ENCODE measurements at places on chromosomes 7 and 10.

GRCh38 chr7:7675686-7676085 lies 35.1 kb downstream of the UMAD1 start:
- DNase-seq: no peak

DNA sequence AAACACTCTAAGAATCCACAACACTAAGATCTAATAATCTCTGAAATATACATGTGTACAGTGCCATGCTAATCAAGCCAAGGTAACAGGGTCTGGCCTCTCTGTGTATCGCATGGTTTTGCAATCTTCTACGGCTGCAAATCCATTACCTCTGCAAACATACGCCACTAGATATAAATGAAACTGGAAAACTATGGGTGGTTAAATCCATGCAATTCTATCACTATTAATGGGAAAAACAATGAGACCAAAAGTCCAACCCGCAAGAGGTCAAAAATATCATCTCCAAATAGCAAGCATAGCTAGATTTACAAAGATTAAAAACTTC lies 23.0 kb downstream of the SGCE start:
- no peak for DNase-seq

GRCh38 chr10:97163781-97164501 lies 21.8 kb downstream of the SLIT1 start:
- no peak for DNase-seq

- no peak for DNase-seq
These were observed 133.8 kb downstream of the NEURL1 start for GRCh38 chr10:103627111-103627892.

DNA sequence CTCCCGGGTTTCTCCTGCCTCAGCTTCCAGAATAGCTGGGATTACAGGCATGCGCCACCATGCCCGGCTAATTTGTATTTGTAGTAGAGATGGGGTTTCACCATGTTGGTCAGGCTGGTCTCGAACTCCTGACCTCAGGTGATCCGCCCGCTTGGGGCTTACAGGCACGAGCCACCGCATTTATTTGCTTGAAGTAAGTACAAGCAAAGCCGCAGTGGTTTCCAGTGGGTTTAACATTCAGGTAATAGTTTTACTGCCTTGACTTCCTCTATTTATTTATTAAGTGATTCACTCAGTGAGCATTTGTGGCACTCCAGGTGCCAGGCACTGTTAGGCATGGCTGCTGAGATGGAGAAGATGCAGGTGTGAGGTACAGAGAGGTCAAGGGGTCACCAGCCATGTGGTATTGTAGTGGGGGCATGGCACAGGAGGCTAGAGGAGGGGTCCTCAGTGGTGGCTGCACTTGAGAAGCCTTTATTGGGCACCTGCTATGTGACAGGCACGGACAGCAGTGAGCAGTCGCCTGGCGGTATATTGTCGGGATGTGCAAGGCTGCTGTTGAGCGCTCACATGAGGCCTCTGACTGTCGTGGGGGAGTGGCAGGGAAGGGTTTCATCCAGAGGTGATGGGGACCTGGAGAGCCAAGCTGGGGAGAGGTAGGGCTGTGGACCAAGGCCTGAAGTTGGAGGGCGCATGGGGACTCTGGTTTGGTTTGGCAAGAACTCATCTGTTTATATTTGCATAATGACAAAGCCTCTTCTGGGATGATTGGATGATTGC lies 54.9 kb downstream of the DOCK1 start:
- no peak for DNase-seq

GRCh38 chr10:99894613-99895012 lies 112.2 kb downstream of the ABCC2 start:
- no peak for DNase-seq

DNA sequence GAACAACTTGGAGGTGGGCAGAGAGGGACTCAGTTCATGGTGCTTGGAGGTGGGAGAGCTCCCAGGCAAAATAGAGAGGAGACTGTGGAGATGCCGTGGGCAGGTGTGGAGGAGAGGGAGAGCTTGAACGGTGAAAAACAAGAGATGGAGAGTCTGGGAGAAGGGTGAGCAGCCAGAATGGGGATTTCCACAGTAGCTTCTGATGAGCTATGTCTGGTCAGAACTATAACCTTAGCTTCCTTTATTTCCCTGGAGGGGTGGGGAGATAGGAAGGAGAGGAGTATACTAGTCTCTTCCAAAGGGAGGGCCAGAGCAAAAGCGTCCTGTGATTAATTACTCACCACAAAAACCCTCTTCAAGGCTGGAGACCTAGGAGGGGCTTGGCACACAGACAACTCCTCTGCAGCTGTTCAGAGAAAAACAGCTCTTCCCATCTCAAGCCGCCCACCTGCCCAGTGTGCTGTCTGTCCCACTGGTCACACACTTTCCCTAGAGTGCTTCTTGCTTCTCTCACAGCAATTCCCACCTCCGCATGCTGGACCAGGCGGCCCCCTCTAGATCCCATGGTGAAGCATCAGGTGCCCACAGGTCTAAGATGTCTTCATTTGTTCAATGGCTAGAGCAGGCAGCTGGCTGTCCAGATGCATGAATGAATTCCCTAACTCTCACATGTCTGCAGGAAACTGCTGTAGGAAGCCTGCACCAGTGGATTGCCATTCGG lies 41.9 kb downstream of the TAS2R41 start:
- no peak for DNase-seq

GRCh38 chr7:1852517-1853430 lies 182.7 kb downstream of the ELFN1 start:
- no peak for DNase-seq

- no peak for DNase-seq
These were observed 35.0 kb downstream of the DNAJC12 start for GRCh38 chr10:67802767-67803538.

- DNase-seq: no peak
These were observed 125.7 kb downstream of the ARHGAP22 start for GRCh38 chr10:48478980-48479811.

GRCh38 chr10:3689871-3690510 lies 95.0 kb downstream of the KLF6 start:
- no peak for DNase-seq

- no peak for DNase-seq
These were observed 34.0 kb downstream of the ESYT2 start for GRCh38 chr7:158795272-158795671.

DNA sequence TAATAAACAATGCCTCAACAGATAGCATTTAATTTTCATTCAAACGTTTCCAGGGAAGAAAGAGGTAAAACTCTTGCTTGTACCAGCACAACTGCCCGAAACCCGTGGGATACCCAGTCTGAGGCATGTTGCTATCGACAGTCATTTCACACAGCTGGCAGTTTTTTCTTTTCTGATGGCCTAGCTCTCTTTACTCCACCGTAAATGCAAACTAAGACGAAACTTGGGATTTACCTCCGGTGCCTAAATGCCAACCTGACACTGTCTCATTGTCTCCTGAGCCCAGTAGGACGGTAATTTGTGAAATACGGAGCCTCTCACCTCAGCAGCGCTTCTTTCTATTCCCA lies 143.5 kb downstream of the PRPF18 start:
- no peak for DNase-seq

DNA sequence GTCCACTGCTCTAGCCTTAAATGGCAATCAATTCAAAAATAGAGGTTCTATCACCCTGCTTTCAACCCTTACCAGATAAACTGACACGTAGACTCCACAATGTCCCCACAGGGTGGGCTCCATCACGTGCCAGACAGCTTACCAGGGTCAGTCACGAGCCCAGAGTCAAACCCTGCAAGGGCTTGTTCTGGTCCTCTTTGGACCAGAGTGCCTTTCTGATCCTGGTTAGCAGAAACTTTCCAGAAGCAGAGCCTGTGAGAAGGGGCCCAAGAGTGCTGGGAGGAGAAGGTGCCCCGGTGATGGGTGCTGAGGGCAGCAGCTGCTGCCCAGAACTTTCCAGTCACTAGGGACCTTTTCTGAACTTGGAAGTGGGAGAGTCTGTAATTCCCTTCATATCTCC lies 354 bp upstream of the GIMAP5 start:
- DNase-seq: no peak

DNA sequence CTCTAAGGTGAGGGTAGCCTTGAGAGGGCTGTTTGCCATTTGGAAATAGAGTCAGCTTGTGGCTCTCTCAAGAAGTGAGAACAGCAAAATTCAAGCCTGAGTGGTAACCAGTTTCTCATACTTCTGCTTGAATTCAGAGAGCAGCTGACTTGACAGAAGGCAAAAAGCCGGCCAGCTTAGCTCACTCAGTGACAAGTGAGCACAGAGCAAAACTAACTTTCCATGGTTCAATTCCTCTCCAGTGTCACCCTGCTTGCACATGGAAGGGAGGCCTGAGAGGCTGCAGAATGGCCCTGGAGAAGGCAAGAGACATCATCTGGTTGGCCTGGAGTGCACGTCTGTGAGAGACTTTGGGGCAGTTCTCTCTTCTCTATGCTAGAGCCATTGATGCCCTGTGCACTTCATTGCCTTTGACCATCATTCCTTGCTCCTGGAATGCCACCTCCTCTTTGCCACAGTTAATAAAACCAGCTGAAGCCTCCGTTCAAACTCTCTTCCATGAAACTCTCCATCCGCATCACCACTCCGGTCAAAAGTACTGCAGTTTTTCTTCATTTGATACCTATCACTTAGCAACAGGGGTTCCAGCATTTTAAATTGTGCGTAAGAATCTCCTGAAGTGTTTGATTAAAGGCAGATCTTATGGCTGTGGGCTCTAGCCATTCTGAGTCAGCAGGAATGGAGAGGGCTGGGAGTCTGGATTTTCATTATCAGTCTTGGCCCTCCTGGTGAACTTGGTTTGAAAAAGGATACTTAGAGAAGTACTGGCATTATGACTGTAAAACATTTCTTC lies 69.8 kb upstream of the PIK3CG start:
- DNase-seq: no peak

DNA sequence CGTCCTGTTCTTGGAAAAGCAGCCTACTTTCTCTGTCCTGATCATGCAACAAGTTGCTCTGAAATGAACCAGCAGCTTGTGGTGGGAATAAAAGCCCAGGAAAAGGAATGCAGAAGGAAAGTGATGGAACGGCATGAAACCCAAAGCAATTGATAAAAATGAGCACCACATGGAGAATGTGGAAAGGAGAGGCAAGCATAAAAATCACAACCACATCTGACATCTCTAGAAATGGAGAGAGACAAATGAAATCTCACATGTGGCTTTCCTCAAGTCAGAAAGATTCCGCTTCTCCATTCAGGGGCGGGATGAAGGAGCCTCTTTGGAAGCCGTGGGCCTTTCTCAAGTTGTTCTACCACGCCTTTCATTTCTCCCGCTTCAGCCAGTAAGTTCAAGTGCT lies 631.7 kb upstream of the GALNT17 start:
- DNase-seq: no peak

- no peak for DNase-seq
These were observed 6.8 kb upstream of the IFIT1B start for GRCh38 chr10:89371079-89371478.

DNA sequence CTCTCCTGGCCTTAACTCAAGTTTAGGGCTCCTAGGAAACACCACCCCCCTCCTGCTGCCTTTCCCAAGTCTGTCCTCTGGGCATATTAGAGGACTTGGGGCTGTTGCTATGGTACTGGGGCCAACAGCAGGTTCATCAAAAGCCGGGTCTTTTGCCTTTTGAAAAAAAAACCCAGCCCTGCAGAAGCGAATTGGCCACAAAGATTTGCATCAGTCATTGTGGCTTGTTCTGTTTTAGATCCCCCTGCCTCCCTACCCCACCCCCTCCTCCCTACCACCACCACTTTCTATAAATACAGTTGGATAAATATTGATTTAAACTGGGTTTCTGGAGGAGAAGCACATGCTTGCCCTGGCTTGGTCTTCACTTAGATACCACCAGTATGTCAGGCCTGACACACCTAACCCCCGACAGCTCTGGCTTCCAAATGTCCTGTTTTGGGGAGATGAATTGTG lies 7.0 kb downstream of the MXI1 start:
- no peak for DNase-seq

DNA sequence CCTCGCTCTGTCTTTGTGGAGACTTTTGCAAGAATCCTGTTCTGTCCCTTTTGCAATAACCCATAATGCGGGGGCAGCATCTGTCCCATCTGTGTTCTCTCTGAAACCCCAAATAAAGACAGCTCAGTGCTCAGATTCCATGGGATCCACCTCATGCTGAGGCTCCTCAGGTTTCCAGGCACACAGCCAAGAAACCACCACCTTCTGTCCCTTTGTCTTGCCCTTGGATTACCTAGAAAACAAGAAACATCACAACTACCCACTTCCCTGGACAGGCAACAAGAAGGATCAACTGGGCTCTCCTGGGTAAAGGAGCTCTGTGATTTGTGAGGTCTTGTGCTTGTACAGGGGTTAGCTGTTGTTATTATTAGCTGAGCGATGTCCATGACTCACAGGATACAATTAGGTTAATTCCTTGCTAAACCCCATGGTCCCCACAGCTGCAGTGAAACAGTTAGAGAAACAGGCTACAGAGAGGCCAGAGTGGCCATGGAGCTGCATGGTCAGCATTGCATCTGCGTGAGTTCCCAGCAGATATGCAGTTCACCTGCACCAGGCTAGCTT lies 50.2 kb downstream of the CXCL12 start:
- no peak for DNase-seq

- no peak for DNase-seq
These were observed 11.4 kb downstream of the SCIN start for GRCh38 chr7:12581897-12582296.

GRCh38 chr10:109412353-109412752 lies 511.0 kb downstream of the XPNPEP1 start:
- DNase-seq: no peak

- no peak for DNase-seq
These were observed 35.6 kb upstream of the GRB10 start for GRCh38 chr7:50818324-50818723.

DNA sequence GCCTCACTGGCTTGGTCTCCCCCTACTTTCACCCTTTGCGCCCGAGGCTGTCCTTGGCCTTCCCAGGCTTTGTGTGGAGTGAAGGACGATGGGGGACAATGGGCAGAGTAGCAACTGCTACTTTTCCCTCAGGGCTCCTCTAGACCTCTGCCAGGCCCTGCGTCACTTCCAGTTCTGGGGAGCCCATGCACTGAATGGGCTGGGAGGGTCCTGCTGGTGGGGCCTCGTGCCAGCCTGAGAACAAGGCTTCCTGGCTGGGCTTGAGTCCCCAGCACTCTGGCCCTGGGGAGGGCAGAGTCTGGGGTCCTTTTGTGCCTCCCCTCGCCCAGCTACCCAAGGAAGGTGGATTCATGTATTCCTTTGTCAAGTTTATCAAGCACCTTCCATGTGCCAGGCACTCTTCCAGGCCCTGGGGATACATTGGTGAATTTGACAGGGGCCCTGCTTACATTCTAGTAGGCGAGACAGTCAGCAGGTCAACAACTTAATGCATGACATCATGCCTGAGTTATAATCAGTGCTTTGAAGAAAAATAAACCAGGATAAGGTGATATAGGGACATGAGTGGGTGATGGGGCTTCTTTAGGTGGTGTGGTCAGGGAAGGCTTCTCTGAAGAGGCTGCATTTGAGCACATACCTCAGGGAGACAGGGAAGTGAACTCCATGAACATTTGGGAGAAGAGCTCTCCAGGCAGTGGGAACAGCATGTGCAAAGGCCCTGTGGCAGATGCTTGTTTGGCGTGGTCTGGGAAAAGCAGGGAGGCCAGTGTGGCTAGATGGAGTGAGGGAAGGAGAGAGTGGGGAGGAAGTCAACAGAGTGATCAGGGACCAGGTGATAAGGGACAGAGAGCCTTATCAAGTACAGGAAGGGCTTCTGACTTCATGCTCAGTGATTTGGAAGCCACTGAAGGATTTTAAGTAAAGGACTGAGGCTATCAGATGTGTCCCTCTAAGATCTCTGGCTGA lies 14.1 kb downstream of the ZMIZ1 start:
- DNase-seq: no peak

- DNase-seq: no peak
These were observed 52.3 kb upstream of the ZNF33B start for GRCh38 chr10:42690449-42691360.

Data from activated CD4-positive, alpha-beta T cell treated with anti-CD3 and anti-CD28 coated beads, Interleukin-2, amount 50 U/mL, for 4 hours (primary cell).